ENCODE measurements at places on chromosomes 12 and 14. TPM values are rescaled to one million over a fixed set of nuclear protein-coding genes. Genes with fewer than 3 reads are reported as not detected.

Gene OAS2
- 0.21 TPM for total RNA-seq

Gene PRKD1
- not detected for total RNA-seq

Gene SMCO2
- total RNA-seq, result not detected

Gene FZD10
- 0.44 TPM for total RNA-seq

Gene B4GALNT3
- 2.0 TPM for total RNA-seq

Gene FAM222A
- 9.7 TPM for total RNA-seq

Gene LTB4R2
- 2.3 TPM for total RNA-seq

Gene PRICKLE1
- 3.7 TPM for total RNA-seq

Gene FOXN4
- total RNA-seq, result 0.44 TPM

Gene ESR2
- total RNA-seq, result 0.88 TPM

Gene ACTN1
- 13.8 TPM for total RNA-seq

Gene KRT82
- 0.05 TPM for total RNA-seq

Gene ALKBH2
- 38.7 TPM for total RNA-seq

Gene DIO2
- total RNA-seq, result 28.2 TPM

Gene NEUROD4
- total RNA-seq, result not detected

Measured in motor neuron (in vitro differentiated cells).